Hypothalamus (tissue), 51 donors: ENCODE measurements at places on chromosomes 3 and 15.

DNA sequence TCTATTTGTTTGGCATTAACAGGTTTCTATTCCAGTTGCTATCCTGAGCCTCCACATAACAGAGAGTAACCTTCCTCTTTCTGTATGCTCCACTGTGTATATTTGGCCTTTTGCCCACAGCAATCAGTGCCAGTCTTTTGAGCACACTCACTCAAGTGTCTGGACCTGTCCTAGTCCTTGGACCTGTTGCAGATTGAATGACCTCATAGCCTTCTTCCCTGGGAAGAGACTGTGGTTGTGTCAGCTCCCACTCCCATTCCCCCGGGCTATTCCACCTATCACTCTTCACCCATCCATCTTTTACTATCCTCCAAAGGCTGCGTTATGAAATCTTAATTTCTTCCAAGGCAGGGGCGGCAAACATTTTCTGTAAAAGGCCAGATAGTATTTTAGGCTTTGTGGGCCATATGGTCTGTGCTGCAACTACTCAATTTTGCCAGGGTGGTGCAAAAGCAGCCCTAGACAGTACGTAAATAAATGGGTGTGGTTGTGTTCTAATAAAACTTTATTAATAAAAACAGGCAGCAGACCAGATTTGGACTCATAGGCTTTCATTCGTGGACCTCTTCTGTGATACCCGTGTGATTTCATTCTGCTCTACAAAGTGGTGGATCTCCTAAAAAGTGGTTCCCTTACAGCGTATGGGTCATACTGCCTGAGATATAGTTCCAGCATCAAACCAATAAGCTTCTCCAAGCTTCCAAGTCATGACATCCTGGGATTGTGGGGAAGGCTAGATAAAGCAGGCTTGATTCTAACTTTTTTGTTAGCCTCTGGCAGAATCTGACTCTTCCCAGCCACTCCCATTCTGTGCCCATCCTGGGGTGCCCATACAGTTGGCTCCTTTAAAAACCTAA is 57.4 kb downstream of the CDAN1 start:
- no peak for DNase-seq

GRCh38 chr3:53753518-53754183 is 92.6 kb downstream of the CHDH start:
- no peak for DNase-seq

DNA sequence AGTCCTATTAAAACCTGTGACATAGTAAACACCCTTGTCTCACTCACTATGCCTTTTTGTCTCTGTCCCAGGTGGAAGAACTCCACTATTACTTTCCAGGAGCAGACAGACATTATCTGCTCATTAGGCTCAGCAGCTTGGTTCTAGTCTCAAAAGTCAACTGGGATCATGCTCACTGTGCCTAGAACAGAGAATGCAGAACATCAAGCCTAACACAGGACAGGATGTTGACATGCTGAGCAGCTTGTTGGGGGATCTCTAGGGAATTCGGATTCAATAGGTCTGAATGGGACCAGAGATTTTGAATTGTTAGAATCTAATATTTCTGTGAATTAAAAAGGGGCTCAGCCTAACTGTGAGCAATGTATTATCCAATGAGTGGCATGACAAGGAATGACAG is 6.4 kb downstream of the MB21D2 start:
- no peak for DNase-seq

DNA sequence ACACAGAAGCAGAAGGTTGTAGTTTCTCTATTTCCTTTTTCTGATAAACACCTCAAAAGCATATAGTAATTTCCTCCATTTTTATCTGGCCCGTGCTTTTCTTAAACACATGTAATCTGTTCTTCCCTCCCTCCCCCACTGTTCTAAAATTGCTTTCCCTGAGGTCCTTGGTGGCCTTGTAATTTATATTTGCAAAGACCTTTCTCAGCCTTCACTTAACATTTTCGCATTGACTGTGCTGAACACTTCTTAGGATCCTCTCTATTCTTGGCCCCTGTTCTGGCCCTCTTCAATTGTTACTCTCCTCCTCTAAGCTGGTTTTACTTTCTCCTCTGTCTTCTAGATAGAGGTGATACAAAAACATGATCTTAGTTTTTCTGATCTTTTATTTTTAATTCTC is 28.3 kb downstream of the GAP43 start:
- DNase-seq, result no peak

DNA sequence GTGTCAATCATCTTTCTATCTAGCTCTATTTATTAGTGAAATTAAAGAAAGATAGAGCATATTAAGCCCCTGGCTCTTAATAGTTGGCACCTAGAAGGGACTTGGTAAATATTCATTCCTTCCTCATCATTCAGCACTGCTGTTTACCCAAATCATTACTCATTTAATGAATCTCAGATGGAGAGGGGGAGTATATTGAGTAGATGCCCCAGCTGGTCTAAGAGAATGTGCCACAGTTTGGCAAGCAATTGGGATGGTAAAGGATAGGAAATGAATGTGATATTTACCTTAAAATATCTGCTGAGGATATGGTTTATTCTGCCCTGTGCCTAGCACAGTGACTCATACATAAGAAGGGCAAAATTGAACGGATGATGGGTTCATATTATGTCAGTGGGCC is 6.0 kb downstream of the IL1RAP start:
- DNase-seq, result no peak

DNA sequence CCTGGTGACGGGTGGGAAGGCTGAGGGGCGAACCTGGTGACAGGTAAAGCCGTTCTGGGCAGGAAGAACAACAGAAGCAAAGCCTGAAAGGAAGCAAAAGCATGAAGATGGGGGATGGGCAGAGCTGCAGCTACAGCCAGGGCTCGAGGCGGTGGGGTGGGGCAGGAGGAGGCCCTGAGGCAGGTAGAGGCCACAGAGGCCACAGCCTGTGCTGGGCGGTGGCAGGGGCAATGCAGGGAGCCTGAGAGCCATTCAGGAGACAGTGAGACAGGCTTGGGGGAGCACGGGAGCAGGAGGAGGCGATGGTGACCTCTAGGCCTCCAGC is 8.2 kb downstream of the PCSK6 start:
- DNase-seq, result no peak

- no peak for DNase-seq
Measured at GRCh38 chr3:45462522-45463265, 74.3 kb downstream of the LARS2 start.

DNA sequence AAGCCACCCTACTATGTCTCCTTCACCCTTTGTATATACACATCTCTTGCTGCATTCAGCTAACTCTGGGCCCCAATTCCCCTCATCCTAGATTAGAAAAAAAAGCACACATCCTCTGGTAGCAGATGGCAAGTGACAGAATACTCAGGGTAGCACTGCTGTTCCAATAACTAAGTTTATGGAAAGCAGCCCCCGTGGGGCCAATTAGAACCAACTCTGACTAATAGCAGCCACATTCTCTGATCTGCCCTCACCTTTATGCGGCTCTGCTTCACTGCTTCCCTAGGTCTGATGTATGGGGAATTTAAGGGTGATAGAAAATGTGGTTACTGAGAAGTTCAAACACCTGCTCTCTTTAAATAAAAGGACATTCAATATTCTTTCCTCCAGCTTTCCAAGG is 74.9 kb upstream of the SETMAR start:
- DNase-seq, result no peak

DNA sequence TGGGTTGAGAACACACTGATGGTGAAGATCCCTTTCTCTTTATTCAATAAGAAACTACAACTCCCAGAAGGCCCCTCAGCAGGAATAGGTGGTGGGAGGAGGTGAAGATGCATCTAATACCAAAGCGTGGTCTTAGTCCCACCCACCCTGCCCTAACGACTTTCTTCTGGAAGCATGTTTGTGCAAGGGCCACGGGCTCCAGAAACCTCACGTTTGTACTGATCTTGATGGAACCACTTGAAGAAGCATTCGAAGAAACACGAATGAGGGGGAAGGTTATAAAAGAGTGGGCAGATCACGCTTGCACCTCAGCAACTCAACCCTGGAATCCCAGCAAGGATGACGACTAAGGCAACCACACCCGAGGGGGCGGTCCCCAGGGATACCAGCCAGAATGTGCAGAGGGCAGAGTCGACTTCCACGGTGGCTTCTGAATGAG is 10.6 kb upstream of the SLC25A36 start:
- no peak for DNase-seq

GRCh38 chr15:89399238-89400115 is 64.9 kb upstream of the POLG start:
- no peak for DNase-seq

DNA sequence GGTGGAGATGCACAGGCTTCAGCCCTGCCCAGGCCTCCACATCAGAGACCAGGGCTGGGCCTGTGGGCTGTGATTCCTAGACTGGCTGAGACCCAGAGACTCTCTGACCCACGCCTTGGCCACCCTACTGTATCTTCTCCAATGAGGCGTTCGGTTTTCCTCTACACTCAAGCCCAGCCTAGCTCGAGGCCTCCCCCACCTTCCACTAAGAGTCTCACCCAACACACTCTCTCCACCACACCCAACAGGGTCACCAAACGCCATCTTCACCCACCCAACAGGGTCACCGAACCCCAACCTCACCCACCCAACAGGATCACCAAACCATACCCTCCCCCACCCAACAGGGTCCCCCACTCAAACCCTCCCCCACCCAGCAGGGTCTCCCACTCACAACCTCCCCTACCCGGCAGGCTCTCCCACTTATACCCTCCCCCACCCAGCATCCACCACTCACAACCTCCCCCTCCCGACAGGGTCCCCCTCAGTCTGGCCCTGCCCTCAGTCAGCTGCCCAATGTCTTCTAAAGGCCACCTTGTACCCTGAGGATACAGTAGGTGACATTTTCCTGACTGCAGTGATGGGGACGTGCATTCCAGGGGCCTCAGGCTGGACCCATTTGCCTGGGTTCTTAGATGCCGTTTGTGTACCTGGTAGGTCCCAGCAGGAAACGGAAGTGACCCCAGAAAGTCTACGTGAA is 20.4 kb downstream of the CFAP100 start:
- no peak for DNase-seq

DNA sequence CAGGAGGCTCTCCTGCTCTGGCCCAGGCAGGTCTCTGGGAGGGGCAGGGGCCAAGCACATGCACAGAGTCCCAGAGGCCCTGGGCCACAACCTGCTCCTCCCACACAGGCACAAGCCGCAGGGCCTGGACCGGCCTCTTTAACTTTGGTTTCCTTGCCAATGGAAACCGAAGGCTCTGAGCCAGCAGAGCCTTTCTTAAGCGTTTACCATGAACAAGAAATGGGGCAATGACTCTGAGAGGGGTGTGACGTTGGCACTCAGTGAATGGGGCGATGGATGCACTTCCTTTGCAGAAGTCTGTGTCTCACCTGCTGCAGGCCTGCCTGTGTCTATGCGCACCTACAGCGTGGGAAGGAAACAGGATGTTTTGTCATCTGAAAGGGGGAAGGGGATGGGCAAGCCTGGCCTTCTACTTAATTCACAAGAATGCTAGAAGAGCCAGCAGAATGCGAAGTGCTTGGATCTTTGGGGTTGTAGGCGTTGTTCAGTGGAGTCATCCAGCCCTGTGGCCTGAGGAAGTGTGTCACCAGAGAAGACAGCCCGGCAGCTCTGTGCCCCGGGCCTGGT is 41.8 kb downstream of the IFT122 start:
- DNase-seq, result peak; percentile 32

GRCh38 chr3:121980450-121980796 is 41.6 kb downstream of the ILDR1 start:
- no peak for DNase-seq

DNA sequence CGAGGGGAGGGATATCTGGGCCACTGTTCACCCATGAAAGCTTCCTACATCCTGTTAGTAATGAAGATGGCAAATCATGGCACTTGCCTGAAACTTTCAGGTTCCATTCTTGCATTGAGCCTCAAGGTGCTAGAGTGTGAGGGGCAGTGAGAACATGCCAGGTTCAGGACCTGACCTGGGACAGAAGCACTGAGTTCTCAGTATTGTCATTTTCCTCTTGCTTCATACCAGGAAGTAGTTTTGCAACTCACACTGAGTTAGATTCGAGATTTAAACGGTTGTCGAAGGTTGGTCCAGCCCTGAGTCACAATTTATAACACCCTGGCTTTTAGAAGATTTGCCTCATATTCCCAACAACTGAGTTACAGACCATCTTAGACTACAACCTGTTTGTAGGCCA is 11.8 kb upstream of the MEIS2 start:
- DNase-seq, result no peak

GRCh38 chr3:188152660-188153436 is 1.1 kb upstream of the LPP start:
- DNase-seq, result peak; percentile 42
